ENCODE measurements at places on chromosomes 11 and 22.

- no peak for DNase-seq
Measured at GRCh38 chr11:24406389-24406788, 90.5 kb upstream of the LUZP2 start.

DNA sequence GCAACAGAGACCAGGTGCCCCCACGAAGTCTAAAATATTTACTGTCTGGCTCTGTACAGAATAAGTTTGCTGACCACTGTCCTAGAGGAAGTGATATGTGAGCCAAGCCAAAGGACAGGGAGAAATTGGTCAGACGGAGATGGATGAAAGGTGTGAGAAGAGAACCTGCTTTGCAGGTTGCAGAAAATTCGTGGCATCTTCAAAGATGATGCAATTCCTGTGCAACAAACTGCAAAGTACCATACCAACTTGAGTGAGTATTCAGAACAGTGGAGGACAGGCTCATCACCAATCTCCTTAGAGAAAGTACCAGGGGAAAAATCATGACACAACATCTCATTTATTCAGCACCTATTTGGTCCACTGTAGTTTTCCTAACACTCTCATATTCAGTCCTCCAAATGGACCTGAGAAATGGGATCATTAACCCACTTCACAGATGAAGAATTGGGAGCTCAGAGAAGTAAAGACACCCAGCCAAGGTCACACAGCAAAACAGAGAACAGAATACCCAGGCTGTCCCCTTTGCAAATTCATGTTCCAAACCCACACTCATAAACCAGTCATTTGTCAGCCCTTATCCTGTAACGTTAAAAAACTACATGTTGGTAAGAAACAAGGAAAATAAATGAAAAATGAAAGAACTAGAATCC lies 536.8 kb downstream of the MIAT start:
- DNase-seq, result no peak

DNA sequence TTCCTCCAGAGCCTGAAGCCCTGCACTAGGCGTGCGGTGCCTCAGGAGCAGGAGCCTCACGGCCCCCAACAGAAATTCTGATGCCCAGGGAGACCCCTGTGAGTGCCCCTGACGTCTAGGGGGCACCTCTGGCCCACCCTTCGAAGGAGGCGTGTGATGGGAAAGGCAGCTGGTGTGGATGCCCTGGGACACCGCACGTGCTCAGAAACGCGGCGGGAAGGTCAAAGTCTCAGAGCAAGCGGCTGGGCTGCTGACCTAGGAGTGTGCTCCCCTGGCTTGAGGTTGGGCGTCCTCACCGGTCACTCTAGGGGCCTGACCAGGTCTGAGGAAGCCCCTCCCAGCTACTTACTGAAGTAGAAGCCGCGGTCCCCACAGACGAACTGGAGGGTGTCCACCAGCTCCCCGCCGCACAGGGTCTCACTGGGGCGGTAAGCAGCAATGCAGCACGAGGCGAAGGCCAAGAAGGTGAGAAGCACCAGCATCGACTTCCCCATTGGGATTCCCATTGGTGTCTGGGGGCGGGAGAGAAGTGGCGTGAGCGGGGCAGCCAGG lies 4.1 kb downstream of the IGF2 start:
- DNase-seq, result no peak

DNA sequence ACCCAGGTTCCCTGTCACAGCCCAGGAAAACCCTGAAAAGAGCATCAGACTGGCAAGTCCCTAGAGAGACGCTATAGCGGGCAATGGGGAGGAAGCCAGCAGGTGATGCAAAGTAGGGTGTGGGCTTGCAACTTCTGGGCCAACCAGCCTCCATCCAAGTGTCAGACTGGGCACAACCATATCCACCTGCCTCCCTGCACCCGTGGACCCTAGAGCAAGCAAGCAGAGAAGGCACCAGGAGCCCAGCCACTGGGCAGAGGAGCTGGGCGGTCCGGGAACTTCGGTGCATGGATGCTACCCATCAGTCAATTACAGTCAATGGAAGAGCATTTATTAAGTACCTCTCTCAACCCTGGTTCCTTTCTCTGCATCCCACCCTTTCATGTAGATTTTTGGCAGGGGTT lies 2.8 kb downstream of the NECTIN1 start:
- no peak for DNase-seq

DNA sequence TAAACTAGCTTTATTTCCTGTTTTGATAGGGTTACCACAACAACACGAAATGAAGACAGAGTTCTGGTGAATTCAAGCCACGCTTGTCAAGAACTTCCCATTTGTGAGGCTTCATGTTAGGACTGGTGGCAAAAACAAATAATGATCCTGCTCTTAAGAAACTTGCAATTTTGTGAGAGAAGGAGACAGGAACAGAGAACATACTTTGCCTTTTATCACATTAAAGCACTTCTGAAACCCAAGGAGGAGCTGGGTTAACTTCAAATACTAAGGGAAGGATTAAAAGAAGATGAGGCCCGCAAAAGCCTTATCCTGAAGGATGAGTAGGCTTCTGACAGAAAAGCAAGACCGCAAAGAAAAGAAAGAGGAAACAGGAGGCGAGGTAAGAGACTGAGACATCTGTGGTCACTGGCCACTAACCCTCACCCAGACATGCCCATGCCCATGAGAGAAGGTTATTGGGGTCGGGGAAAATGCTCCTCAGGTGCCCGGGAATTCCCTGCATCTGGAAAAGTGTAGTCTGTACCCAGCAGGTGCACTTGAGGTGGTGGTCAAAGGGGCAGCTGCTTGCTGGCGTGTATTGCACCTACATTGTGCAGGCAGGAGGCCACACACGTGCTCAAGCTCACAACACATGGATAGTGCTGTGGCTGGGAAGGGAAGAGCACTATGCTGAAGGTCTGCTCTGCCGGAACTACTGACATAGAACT lies 50.5 kb downstream of the MAPK1 start:
- DNase-seq, result no peak

DNA sequence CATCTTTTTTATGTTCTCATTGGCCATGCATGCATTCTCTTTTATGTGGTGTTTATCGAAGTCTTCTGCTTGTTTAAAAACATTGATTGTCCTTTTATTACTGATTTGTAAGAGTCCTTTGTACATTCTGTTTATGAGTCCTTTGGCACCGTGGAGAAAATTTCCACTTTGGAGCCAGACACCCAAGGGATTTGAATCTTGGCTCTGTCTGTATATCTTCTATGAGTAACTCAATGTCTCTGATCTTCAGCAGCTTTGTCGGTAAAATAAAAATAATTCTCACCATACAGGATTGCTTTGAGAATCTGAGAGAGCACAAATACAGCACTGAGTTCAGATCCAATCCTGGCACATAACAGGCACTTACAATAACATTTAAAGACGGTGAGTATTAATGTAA lies 12.8 kb upstream of the SORL1 start:
- no peak for DNase-seq

- DNase-seq, result no peak
Measured at GRCh38 chr22:25546751-25547150, 17.7 kb upstream of the GRK3 start.

- DNase-seq, result no peak
Measured at GRCh38 chr11:27717377-27717776, 17.1 kb upstream of the BDNF start.

DNA sequence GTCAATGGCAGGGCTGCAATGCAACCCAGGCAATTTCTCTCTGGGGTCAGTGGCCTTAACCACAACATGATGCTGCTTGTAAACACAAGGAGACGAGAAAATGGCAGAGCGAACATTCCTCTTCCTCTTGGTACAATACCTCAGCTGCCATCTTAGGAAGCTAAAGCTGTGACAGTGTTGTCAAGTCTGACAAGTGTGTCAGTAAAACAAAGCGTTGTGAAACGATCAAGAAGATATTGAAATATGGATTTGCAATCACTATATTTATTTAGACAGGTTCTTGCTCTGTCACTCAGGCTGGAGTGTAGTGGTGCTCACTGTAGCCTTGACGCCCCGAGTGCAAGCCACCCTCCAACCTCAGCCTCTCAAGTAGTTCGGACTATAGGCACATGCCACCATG lies 14.5 kb upstream of the USP47 start:
- DNase-seq, result no peak

DNA sequence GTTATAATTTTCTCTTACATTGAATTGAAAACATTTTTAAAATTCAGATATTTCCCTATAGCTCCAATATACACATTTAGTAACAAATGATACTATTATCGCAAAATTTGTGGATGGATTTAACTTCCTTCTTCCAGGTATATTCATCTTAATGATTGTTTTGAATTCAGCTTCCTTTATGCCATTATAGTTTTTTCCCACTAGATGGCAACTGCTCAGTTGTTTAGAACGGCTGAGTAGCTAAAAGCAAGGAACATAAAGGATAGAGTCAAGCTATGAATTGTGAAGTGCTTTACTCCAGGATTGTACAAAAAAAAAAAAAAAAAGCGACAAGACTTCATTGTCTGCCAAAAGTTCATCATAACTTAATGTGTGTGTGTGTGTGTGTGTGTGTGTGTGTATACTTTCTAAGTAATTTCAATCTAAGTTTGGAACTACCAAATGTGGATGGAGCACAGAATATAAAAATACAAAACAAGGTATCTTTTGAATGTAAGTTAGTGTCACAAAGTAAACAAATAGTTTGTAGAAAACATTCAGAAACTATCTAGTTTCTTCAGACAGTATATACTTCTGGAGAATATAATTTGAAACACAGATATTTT lies 846.4 kb downstream of the DLG2 start:
- DNase-seq, result no peak
